Activated naive CD8-positive, alpha-beta T cell treated with anti-CD3 and anti-CD28 coated beads, Interleukin-2, amount 10 ng/mL, durations not matched to agents 7 days and 5 days (primary cell): ENCODE measurements at places on chromosomes 12 and 14. TPM values are rescaled to one million over a fixed set of nuclear protein-coding genes. Genes with fewer than 3 reads are reported as not detected.
A peak's percentile ranks its signal among the peaks of the same experiment; 100 is the strongest.

GRCh38 chr14:91129261-91129660 is 15.4 kb downstream of the DGLUCY start:
- DNase-seq, result no peak

- no peak for DNase-seq
These were observed 4.7 kb upstream of the GPATCH2L start for GRCh38 chr14:76146976-76147375.

GRCh38 chr12:113469949-113470743 is 1.5 kb downstream of the LHX5 start:
- DNase-seq, result no peak

- DNase-seq, result no peak
These were observed 18.4 kb upstream of the ANKRD33 start for GRCh38 chr12:51869496-51869865.

DNA sequence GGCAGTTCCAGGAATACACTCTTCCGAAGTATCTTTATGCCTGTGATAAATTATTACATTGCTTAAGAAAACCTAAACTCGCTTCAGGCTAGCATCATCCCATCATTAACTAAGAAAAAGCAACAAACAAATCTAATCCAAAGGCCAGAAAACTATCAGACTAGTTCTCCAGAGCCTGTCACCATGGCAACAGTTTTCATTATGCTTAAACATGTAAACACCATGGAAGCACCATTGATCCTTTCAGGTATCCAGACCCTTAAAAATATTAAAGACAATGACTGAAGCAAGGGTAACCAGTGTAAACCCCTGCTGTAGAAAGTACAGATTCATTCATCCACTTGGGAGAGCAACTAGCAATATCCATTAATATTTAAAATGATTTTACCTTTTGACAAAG is 9.8 kb downstream of the DAD1 start:
- DNase-seq, result no peak

- DNase-seq, result no peak
These were observed 11.3 kb downstream of the KIF26A start for GRCh38 chr14:104149617-104150135.

GRCh38 chr12:76460807-76461206 is 98.8 kb downstream of the OSBPL8 start:
- no peak for DNase-seq

GRCh38 chr12:118334241-118334640 is 38.5 kb downstream of the TAOK3 start:
- no peak for DNase-seq

DNA sequence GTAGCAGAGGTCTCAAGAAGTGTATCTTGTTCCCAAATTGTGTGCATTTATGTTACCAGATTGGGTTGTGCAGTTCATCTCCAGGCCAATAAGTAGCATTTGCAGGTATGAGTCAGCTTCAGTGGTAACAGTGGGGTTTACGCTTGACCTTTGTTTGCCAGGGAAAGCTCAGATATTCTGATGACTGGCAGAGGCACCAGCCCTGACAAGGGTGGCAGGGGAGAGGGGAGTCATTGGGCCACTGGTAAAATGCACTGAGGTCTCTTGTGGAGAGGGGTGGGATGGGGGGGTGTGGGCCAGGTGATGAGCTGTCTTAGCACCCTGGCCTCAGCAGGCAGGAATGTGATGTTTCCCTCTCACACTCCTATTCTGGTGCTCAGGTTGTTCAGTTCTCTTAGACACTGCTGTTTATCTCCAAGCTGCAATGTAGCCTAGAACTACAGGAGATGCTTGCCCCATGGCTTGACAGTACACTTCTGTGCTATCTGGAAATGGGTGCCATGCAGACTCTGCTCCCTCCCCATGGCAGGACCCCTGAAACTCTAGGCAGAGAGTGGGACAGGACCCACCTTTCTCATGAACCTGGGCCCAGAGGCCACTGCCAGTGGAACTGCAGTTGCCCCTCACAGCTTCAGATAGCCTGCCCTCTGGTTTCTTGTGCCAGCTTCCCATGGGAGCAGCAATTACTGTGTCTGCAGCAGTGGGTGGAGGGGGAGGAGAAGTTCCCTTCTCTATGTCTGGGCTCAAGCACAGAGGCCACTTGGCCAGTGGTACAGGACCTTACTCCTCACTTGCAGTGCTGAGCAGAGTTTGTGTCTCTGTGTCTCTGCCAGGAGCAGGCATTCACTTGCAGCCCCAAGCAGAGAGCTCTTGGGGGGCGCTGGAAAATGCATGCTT is 31.9 kb downstream of the USP15 start:
- no peak for DNase-seq

- no peak for DNase-seq
These were observed 323.8 kb upstream of the SYT1 start for GRCh38 chr12:78540606-78541336.

DNA sequence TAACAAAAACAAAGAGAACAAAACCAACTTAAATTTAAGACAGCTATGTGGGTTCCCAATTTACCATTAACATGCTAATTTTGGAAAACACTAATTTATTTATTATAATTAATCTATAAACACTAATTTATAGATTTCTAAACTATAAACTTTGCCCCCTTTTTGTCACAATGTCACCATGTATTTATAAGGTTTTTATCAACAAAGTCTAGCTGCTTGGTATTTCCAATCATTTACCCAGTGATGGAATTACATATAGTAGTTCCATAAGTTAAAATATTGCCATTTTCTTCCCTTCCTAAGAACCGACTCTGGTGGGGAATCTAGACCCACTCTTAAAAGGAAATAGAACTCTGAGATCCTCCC is 140.7 kb downstream of the PPM1H start:
- DNase-seq, result no peak

DNA sequence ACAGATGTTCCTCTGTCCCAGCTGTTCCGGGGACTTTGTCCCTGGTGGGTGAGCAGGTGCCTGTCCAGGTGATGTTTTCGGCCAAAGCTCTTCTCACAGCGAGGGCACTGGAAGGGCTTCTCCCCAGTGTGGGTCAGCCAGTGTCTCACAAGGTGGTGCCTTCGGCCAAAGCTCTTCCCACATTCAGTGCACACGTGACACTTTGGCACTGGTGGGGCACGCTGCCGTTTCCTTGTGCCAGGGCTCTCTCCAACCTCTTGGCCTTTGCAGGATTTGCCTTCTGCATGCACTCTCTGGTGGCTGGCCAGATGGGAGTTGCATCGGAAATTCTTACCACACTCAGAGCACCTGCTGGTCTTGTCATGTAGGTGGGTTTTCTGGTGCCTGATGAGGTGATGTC is 7.7 kb downstream of the ZNF641 start:
- DNase-seq, result no peak

GRCh38 chr12:94174576-94174975 is 26.2 kb downstream of the PLXNC1 start:
- DNase-seq, result peak; percentile 59

DNA sequence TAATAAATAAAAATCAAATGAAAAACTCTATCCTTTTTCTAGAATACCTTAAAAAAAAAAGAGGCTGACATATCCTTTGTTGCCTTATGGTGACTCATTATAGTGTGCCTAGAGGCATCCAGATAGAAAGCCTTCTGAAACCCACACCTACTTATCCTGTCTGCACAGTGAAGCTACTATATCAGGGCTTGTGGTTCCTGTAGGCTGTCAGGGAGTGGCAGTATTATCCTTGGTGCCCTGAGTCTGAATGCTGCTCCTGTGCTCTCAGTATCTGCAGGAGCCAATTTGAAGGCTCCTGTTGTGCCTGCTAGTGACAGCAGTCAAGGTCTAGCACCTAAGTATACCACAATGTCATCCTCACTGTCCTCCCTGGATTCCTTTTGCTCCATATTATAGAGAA is 168.4 kb upstream of the AVPR1A start:
- no peak for DNase-seq

- DNase-seq, result peak; percentile 42
These were observed 46.3 kb upstream of the PTGDR start for GRCh38 chr14:52220924-52221811.

IL31 gene
- not detected for total RNA-seq

WNT1 gene
- 1.7 TPM for total RNA-seq

CHGA gene
- not detected for total RNA-seq

CLEC2B gene
- 89.7 TPM for total RNA-seq
